ENCODE measurements at places on chromosomes 2 and 18.

DNA sequence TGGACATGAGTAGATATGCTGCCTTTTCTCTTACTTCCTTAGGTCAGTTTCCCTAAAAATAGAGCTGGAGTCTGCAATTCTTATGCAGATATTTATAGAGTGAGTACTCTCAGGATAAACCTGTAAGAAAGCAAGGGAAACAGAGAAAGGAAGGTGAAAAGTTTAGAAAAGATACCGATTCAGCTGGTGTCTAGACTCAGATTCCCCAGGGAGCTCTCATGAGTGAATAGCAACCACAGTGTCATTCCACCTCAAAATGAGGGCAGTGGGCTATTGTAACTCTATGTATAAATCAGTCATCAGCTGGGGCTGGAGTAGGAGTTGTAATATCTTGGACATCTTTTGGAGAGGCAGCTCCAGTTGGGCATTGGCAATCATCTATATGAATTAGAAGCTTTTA is 1485.1 kb upstream of the TMEFF2 start:
- DNase-seq, result no peak

GRCh38 chr2:226985583-226985946 is 149.7 kb downstream of the RHBDD1 start:
- no peak for DNase-seq

GRCh38 chr2:101446869-101447268 is 28.0 kb downstream of the RFX8 start:
- no peak for DNase-seq

GRCh38 chr18:449374-449773 is 51.1 kb downstream of the COLEC12 start:
- no peak for DNase-seq

- no peak for DNase-seq
Measured at GRCh38 chr2:139876321-139876720, 1096.1 kb upstream of the NXPH2 start.

- DNase-seq, result no peak
Measured at GRCh38 chr2:64950226-64951160, 38.7 kb upstream of the SLC1A4 start.

DNA sequence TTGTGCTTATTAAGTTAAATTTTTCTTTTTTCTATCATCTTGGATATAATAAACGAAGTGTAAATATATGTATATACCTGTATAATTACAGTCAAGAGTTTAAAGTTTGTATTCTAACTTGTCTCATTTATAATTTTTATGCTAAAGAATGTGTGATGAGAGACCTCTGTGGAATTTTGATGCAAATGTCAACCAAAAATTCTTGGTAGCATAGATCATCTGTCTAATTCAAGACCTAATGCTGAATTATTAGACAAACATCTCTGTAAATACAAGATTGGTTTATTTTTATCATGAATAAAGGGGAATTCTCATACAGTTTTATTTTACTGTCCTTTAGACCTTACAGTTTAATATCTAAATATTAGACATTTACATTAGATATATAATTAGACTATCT is 149.2 kb upstream of the VWC2L start:
- DNase-seq, result no peak

GRCh38 chr2:120999377-121000097 is 263.9 kb downstream of the GLI2 start:
- no peak for DNase-seq

GRCh38 chr18:68417826-68418225 is 297.1 kb downstream of the TMX3 start:
- DNase-seq, result no peak

GRCh38 chr2:85409845-85410583 is at the start of gene CAPG:
TSS of gene CAPG (minus strand) at chr2:85410366. CDS start at chr2:85402145, 8,221 bp downstream.
- DNase-seq, result no peak

DNA sequence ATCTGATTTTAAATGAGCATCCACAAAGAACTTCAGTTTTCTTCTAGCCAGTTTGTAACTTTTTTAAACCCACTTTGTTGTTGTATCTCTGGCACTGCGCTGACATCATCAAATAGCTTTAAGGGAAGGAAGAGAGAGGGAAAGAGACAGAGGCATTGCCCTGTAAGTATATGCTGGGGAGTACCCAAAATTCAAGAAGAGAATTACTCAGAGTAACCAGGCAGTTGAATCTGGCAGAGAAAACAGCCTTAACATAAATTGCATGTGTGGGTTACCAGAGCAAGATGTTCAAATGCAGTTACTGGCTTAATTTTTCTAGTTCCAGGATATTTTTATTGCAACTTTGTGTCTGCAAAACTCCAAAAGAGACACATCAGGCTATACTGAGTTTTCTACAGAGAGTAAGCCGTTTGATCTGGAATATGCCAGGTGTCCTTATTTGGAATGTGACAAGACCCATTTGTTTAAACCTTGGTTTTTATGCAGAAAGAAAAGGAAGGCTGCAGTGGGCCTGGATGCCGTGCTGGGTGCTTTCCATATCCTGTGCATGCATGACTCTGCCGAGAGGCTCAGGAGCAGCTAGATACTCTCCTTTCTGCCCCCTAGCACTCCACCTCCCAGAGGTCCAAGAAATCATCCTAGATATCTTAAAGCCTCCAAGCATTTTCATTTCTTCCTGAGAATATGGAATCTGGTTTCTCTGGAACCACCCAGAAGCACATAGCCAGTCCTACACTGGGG is 93.7 kb downstream of the MAPRE2 start:
- no peak for DNase-seq

- DNase-seq, result no peak
Measured at GRCh38 chr2:144944546-144945220, 424.8 kb upstream of the ZEB2 start.

- peak; percentile 80 for DNase-seq
Measured at GRCh38 chr2:231709981-231710798, 1.9 kb downstream of the PTMA start.

- DNase-seq, result no peak
Measured at GRCh38 chr18:59715966-59716369, 18.7 kb upstream of the CCBE1 start.

DNA sequence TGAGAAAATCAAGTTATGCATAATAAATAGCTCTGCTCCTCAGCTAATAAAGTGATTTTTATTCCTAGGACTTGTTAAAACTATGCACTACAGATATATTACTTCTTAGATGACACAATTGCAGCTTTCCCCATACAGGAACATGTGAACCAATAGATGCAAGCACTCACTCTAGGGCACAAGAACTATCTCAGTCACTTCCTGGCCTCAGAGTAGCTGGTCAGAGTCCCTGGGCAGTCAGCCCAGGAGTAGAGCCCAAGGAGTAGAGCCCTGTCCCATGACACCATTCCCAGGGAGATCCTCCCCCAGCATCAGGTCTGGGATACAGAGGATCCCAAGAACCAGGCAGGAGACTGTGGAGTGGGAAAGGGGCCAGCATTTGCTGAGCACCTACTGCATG is 2.7 kb downstream of the TNS1 start:
- DNase-seq, result no peak

DNA sequence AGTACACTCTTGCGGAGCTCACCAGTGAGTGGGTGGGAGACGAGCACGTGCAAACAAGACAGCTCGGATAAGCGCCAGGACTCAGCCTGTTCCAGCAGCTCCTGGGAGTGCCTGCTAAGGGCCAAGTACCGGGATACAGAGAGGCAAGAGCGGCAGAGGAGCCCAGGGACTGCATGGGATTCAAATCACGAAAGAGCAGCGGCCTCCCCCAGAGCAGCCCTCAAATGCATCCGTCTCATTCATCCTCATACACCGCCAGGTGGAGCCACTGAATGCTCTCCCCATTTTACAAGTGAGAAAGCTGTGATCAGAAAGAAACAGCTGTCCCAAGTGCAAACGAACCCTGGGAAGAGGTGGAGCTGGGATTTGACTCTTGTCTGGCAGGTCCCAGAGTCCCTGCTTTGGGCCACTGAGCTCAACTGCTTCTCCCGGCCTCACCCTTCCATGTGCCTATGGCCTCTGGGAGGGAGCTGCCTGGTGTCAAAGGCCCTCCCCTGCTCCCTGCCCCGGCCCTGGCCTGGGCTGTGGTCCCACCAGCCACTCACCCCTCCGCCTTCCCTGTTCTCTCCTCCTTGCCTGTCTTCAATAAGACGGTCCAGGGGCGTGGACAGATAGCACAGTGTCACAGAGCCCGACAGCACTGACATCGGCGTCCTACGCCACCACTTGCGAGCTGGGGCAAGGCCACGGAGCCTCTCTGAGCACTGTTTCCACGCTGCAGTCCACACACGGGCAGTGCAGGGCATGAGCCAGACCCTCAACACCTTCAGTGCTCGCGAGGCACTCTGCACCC is 72.8 kb upstream of the TAF1B start:
- DNase-seq, result no peak

- no peak for DNase-seq
Measured at GRCh38 chr2:118842661-118843482, 4.6 kb downstream of the EN1 start.

- no peak for DNase-seq
Measured at GRCh38 chr2:111535404-111535803, 348.6 kb downstream of the ANAPC1 start.

DNA sequence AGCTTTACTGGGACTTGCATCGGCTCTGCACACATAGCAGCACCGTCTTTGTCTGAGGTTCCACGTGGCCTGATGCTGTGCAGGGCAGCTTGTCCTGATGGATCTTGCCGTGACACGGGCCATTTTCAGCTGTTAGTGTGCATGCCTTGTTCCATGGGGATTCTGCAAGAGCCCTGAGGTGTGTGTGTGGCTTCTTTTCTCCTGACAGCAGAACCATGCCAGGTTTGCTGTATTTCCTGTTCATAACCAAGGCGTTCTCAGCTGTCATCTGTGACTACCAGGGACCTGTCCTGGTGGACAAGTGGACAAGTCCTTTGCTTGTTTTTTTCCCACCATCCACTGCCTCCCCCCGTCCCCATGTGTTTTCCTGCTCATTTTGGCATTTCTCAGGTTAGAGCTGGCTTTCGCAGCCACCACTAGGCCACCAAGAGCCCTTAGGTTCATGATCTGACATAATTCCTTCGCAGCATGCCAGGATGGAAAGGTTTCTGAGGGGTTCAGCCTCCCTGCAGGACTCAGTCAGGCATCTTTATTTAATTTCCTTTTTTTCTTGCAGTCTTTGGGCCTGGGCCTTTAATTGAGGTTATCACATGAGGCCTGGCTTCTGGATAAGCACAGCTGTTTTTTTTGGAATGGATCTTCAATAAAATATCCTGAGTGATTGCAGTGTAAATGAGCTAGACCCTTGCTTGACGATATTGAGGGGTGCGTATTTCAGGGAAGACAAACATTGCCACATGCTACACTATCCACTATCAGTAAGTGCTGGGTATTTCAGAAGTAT is 139.4 kb downstream of the NCK2 start:
- DNase-seq, result no peak

DNA sequence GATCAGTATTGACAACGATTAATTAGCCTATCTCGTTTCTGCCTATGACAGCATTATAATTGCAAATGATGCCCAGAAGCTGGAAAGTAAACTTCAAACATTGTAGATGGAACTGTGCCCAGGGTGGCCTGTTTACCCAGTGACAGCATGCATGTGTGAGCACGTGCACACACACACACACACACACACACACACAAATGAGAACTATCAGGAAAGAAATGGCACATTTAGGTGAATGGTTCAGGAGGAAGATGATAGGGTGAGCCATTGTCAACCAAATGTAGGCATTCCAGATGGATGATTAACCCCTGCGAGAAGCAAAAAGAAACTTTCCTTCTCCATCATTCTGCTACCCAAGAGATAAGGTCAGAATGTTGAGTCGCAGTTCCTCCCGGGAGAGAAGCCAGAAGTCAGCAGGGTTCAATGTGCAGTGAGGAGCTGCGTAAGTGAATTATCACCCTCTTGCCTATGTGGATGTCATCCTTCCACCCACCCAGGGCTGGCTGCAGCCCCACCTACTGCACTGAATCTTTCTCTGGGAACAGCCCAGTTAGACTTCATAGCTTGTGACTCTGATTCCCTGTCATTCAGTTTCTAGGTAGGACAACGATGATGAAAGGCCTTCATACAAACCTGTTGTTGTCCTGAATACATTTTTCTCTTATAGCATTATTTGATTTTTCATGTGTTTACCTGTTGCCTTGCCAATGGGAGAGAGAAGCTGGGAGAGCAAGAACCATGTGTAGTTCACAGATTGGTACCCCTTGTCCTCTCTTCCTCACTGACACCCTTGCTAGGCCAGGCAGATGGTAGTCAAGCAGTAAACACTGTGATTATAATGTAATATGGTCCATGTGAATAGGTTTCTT is 3.5 kb upstream of the APOB start:
- DNase-seq, result no peak

GRCh38 chr2:47708801-47709499 is 74.0 kb upstream of the MSH6 start:
- DNase-seq, result no peak

- no peak for DNase-seq
Measured at GRCh38 chr2:59790186-59791003, 763.1 kb downstream of the BCL11A start.

DNA sequence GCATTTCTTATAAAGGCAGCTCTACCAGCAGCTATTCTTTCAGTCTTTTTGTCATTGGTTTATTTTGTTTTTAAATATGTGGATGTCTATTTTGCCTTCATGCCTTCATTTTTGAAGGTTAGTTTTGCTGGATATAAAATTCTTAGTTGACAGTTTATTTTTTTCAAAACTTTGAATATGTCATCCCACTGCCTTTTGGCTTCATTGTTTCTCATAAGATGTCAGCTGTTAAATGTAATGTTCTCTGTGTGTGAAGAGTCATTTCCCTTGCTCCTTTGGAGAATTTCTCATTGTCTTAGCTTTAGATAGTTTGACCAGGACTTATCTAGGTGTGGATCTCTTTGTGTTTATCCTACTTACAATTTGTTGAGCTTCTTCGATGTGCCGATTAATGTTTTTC is 213.5 kb downstream of the KIAA1328 start:
- DNase-seq, result no peak

DNA sequence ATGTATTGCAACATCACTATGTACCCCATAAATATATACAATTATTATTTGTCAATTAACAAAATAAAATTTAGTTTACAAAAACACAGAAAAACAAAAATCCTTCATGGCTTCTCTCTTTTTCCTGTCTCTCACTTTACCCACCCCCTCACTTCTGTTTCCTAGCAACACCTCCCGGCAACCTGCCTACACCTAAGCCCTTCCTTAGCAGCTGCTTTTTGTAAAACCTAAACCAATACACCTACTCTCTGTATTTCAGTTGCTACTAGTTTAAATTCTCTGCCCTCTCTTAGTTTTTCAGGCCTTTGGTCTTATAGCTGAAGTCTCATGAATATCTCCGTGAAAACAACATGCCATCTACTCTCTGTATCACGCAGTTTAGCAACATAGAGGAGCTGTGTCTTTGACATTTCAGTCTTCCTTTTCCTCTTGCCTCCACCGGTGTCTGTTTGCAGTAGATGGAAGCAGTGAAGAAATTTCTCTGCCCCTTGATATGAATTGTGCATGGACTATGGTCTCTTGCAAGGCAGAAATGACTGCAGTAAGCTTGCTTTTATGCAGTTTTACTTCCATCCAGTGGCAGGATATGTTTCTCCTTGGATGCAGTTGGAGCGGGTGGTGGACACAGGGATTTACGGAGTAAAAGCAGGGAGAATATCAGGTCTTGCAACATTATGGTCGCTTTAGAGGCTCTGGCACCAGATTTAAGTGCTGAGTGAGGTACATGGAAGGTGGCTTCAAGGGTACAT is 42.0 kb upstream of the ZDBF2 start:
- DNase-seq, result no peak

GRCh38 chr2:166900700-166901099 is 12.4 kb downstream of the XIRP2 start:
- DNase-seq, result no peak

All from activated naive CD4-positive, alpha-beta T cell (primary cell).